ENCODE measurements at places on chromosomes 3 and 15.
A peak's percentile ranks its signal among the peaks of the same experiment; 100 is the strongest.

- DNase-seq: no peak
These were observed 11.8 kb downstream of the INSYN1 start for GRCh38 chr15:73741321-73741836.

DNA sequence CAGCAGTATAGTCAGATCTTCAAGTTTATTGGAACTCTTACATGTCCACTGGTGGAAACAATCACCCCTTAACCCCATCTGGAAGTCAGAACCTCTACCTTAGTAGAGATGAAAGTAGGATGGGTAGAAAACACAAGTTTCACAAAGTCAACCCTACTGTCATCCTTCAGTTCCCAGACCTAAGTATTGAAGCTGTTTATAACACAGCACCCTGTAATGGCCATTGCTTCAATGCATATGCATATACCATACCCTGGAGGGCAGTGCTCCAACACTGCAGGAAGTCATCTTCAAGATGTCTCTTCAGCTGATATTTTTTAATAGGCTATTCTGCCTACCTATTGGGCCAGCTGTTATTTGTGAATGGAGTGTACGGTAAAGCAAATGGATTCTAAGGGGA is 241.3 kb downstream of the UBE2E2 start:
- no peak for DNase-seq

DNA sequence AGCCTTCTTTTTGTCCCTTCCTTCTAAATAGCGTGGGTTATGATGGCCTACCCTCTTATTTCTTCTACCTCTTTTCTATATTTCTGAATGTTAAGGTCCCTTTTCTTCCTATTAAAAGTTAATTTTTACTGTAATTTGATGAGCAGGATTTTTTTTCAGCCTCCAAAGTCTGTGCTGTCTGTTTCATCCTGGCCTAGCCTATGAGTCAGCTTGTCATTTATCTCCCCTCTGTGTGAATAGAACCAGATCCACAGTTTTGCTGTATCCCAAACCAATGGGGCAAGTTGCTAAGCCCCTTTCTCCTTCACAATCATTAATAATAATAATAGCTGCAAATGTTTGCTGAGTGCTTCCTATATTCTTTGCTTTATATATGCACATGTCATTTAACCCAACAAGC is 18.1 kb upstream of the C3orf38 start:
- no peak for DNase-seq

DNA sequence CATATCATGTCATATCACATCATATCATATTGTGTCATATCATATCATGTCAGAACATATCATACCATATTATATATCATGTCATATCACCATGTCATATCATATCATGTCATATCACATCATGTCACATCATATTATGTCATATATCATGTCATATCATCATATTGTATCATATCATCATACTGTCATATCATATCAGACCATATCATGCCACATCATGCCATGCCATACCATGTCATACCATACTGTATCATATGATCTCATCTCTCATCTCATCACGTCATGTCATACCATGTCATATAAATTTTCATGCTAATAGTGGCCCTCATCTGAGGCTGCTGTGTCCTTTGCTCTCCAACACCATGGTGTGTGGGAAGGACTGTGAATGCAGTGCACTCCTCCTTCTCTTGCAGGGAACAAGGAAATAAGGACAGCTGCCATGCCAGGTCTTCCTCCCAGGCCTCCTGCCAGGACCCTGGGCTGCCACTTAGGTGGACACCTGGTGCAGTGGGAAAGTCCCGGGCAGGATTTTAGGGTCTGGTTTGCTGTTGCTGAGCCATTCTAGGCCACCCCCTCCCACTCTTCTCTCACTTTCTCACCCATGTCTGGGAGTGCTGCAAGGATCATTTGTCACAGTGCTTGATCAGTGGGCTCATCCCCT is 72.4 kb upstream of the TRPM1 start:
- DNase-seq: no peak

DNA sequence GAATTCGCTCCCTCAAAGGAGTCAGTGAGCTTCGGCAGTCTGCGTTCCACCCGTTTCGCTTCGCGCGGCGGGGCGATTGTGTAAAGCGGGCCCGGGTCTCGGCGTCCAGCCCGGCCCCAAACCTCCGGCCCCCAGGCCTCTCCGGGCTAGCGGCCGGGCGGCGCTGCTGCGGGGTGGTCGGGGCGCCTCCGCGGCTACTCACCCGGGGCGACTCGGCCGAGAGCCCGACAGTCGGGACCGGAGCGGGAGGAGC is 412 bp downstream of the CHDH start:
- no peak for DNase-seq

DNA sequence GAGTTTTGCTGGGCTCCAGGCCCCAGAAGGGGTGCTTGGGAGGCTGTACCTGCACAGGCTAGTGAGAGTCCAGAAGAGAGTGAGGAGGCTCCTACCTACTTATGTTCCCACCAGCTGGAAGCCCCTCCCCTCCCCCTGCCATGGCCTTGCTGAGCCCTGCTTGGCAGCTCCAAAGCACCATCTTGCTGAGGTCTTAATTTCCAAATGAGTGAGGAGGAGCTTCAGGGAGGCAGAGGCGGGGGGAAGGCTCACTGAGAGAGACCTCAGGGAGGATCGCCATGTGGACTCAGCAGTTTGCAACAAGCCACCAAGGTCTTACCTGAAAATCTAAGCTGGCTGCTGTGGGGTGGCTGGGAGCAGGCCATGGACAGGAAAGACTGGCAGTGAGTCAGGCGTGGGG is 8.7 kb upstream of the CACNA2D2 start:
- no peak for DNase-seq

GRCh38 chr3:193559100-193559499 is 4.4 kb upstream of the ATP13A4 start:
- DNase-seq: no peak

GRCh38 chr3:32004113-32004765 is 22.7 kb downstream of the ZNF860 start:
- no peak for DNase-seq

DNA sequence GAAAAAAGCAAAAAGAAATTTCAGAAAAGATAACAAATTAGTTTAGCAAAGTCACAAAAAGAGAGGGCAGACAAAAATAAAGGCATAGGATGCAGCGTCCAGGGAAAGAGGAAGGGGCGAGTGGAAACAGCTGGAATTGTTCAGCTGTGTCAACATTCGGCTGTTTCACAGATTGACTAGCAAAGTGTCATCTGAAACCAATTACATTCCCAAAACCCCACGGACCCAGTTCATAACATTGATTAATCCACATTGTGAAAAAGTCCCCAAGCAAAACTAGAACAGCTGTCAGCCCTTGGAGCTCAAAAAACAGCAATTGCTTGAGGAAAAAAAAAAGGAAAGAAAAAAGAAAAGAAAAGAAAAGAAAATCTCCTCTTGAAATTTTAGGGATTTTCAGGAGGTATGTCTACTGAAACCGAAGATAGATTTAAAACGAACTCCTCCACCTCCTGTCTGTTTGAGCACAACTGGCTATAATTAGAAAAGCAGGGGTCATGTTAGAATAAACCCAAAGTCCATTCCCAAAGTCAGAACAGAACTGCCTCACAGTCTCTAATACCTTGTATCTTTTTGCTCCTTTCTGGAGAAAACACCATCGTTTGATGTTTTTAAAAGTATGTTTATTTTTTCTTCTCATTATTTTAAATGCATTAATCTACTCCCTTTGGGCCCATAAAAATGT is 159.6 kb downstream of the RORA start:
- DNase-seq: no peak

- no peak for DNase-seq
These were observed 2.6 kb upstream of the DAPK2 start for GRCh38 chr15:64048781-64049460.

- peak; percentile 35 for DNase-seq
These were observed 16.5 kb upstream of the P2RY13 start for GRCh38 chr3:151345859-151346258.

DNA sequence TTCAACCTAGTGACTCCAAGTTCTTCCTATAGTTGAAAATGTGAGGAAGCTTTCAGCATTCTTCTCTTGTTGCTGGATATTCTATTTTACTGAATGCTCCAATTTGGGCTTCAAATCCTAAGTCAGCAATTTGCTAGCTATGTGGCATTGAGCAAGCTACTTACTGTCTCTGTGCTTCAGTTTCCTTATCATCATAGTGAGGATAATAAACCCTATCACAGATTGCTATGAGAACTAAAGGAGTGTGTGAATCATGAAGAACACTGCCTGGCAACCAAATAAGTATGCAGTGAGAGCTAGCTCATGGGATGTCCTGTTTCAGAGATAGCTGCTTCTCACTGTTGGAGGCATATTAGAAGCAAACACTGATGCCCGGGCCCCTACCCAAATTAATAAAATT is 163.8 kb upstream of the CDIN1 start:
- DNase-seq: no peak

GRCh38 chr3:179174898-179175297 is 26.7 kb downstream of the PIK3CA start:
- DNase-seq: no peak

GRCh38 chr3:194929578-194929960 is 243.9 kb downstream of the FAM43A start:
- DNase-seq: no peak

- DNase-seq: no peak
These were observed 50.3 kb upstream of the TCF12 start for GRCh38 chr15:56868170-56868569.

- no peak for DNase-seq
These were observed 643 bp downstream of the CDAN1 start for GRCh38 chr15:42736178-42736792.

GRCh38 chr3:73021301-73021835 is 24.8 kb downstream of the PPP4R2 start:
- no peak for DNase-seq

- DNase-seq: no peak
These were observed 9.3 kb upstream of the PRICKLE2 start for GRCh38 chr3:64234571-64234970.

GRCh38 chr3:177565981-177566380 is 368.7 kb upstream of the TBL1XR1 start:
- no peak for DNase-seq

DNA sequence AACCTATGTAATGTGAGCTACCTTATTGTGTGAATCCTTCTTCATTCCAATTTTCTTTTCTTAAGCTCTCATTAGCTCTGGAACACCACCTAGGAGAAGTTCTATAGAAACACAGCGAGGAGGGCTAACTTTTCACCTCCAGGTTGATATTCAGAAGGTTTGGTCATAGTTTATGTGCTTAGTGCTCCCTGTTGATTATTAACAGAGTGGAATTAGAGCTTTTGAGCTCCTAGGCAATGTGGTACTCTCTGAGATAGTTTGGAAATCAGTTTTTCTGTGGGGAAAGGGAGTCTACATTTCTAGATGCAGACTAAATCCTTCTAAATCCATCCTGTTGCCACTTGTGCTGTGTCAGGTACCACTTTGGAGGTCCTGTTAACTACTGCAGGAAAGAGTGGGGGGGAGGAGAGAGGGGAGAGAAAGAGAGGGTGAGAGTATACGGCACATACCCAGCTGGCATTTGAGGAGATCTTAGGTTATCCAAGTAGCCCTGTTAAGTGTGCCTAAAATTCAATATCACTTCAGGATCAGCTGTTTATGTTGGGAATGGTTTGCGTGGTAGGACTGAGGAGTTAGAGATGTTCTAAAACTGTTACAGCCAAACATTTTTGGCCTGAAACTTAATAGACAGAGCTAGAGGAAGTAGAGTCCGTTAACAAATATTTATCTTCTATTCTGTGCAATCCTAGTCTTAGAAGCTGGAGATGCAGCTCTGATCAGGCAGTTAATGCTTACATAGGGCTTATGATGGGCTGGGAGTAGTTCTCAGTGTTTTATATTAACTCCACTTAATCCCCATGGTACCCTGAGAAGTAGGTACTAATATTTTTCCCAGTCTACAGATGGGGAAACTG is 117.5 kb upstream of the PROK2 start:
- DNase-seq: no peak

- DNase-seq: no peak
These were observed 151.7 kb downstream of the NR1D2 start for GRCh38 chr3:24096695-24097290.

- no peak for DNase-seq
These were observed 115.7 kb downstream of the MBNL1 start for GRCh38 chr3:152384412-152384811.

GRCh38 chr3:105177576-105177975 is 189.1 kb upstream of the ALCAM start:
- DNase-seq: no peak

DNA sequence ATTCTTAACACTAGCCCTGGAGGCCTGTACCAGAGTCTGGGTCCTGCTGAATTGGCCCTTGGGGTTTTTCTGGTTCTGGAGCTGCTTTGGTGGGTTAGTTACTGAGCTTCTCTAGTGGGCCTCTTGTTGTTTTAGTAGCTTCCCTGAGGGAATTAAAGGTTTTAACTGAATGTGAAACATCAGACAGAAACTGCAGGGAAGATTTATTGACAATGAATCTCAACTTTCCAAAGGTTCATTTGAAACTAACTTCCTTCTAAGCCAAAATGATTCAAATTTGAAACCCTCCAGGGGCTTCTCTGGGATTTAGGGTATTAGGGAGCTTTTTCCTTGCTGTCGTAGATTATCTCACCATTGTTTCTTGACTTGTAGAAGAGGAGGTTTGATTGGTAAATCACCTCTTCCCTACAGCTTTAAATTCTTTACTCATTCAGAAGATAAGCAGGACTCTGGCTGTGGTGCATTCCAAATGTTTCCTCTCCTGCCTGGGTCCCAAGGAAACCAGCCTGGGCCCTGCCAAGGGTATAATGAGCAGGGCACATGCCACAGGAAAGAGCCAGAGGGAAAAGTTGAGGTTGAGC is 71.0 kb downstream of the TP63 start:
- no peak for DNase-seq

GRCh38 chr3:55507808-55508207 is 20.7 kb upstream of the WNT5A start:
- DNase-seq: no peak

DNA sequence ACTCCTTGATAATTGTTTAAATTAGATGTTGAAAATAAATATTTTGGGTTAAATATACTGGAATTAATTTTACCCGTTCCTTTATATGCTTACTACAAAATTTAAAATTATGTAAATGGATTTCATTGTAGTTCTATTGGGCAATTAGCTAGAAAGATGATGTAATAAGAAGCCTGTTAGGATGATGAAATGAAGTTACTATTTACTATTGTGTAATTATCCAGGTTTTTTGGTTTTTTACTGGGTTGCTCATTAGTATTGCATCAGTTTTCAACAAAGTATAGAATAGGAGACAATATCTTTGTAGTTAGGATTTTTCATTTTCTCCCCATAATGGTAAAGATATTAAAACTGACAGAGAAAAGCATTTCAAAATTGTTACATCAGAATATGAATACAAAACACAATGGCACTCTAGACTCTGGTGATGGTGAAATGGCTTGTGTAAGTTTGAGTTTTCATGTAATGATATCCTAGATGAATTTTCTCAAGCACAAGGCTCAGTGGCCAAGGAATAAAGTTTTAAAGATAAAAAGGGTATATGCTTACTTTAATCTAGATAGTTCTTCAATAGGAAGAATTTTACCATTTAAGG is 222.0 kb downstream of the P3H2 start:
- no peak for DNase-seq

Measured in BJ (cell line).